ENCODE measurements at places on chromosomes 3 and 15.

GRCh38 chr3:129618186-129618820 is 11.8 kb upstream of the PLXND1 start:
- DNase-seq = no peak

DNA sequence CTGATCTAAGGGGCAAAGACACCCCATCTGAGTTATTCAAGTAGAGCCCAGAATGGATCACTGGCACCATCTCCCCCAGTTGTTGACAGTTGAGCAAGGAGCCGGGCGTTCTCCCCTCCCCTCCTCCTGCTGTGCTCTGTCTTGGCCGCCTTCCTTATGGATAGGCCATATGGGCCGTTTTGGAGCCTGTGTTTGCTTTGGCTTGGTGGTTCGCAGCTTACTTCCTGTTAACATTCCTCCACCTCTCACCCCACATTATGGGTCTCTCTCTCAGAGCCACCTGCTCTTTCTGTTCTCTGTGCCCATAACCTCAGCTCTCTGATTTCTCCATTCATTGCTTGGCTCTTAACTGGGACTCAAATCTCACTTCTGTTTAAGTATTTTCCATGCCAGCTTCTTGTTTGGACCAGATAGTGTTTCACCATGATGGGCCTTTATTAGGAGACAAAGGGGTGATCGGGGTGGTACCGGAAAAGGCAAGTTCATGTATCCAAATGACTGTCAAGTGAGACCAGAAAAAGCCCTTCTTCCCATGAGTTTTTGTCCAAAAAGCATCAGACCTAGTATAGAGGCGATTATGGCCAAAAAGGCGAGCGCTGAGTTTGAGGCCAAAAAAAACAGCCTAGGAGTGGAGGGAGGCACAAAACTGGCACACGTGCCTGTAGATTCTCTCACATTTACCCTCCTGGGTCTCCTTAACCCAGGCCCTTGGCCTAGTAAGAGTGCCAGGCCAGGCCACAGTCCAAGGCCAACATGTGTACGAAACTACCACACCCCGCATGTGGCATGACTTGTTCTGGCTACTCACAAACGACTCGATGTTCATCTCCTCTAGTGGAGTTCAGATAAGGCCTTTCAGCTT is 62.6 kb downstream of the DUT start:
- DNase-seq = no peak

DNA sequence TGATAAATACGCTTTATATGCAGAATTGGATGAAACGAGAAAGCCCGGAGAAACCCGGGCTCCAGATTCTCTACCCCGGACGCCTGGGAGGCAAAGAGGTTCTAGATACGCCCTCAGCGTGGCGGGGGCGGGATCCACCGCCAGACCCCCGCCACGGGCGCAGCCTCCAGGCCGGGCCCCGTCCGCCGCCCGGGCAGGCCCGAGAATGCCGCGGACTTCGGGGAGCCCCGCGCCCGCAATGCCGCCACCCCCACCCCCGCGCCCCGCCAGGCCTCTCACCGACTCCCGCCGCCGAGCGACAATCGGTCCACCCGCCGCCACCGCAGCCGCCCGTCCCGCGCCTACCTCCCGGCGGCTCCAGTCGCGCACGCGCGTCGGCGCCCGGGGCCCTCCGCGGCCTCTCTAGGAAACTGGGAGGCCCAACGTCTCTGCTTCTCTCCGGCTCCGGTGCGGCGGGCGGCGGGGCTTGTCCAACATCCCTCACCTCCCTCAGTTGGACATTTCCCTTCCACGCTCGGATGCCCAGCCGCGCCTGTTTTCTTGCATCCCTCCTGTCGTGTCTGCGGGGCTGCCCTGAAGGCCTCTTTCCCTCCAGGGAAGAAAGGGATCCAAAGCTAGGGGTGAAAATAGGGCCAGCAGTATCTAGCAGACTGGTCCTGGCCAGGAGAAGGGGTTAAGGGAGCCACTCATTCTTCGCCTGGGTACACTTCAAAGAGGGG is at the start of gene ZNF445:
Gene ZNF445 (minus strand): TSS at position 359 of the 719 bp plus-strand sequence. CDS start 22,121 bp downstream, outside the sequence.
- peak; percentile 86 for DNase-seq

DNA sequence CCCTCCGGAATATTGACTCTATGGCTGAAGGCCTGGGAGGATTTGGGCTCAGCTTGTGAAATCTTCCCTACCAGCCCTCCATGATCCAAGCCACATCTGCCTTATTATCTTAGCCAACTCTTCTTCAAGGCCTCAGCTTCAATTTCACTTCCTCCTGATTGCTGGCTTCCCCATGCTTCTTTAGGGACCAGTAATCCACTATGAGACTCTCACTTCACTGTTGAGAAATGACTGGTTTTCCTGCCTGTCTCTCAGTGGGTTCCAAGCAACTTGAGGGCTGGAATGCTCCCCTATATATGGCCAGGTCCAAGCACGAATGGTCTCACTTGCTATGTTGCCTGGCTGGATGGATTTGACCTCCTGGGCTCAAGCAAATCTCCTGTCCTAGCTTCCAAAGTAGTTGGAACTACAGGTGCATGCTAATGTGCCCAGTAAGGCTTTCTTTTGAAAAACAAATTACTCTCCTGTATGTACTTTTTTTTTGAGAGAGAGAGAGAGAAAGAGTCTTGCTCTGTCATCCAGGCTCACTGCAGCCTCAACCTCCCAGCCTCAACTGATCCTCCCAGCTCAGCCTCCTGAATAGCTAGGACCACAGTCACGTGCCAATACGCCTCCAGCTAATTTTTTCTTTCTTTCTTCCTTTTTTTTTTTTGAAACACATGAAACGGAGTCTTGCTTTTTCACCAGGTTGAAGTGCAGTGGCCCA is 7.9 kb upstream of the PIK3CB start:
- DNase-seq = no peak

- no peak for DNase-seq
These were observed 57.5 kb upstream of the TMCO5A start for GRCh38 chr15:37876900-37877299.

DNA sequence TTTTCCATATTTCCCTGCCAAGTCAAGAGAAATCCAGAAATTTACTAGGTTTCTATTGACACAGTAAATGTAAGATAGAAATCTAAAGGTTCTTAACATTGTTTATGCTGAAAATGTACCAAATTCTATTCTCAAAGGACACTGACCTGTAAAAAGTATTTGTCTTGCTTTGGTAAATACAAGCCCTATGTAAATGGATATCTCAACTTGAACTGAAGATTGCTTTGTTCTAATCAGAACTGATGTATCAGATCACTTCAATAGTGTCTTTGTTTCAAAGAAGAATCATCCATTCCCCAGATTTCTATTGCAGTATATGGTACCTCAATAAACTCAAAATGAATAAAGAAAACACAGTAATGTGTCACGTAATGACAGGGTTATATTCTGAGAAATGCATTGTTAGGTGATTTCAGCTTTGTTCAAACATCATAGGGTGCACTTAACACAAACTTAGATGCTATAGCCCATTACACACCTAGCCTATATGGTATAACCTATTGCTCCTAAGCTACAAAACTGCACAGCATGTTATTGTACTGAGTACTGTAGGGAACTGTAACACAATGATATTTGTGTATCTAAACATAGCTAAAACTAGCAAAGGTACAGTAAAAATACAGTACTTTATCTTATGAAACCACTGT is 143.5 kb upstream of the NECTIN3 start:
- DNase-seq = no peak

- DNase-seq = no peak
These were observed 51.2 kb upstream of the MED12L start for GRCh38 chr3:151034303-151034702.

DNA sequence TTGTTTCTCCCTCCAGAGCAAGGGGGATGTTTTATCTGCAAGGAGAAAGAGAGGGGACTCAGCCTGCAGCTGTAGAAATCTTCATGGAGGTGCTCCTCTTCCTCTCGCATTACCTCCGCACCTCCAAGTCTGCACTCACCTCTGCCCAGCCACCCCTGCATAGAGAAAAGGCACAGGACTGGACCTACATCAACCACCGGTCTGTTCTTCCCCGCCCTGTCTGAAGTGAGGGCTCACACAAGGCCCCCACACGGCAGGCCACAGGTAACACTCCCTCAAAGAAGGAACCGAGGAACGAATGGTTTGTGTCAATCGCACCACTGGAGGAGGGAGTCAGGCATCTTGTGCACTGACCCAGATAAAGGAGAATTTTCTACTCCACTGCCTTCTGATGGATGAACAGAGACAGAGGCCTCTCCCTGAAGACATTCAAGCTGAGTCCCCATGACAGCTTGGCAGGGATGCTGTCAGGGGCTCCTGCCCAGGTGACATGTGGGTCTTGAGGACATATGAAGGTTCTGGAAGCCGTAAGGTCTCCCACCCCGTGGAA is 260.3 kb downstream of the XXYLT1 start:
- no peak for DNase-seq

GRCh38 chr15:64739156-64739555 is 36.2 kb downstream of the RBPMS2 start:
- no peak for DNase-seq

- no peak for DNase-seq
These were observed 76.1 kb upstream of the DCLK3 start for GRCh38 chr3:36840453-36840921.

GRCh38 chr3:144127700-144128099 is 156.1 kb downstream of the DIPK2A start:
- no peak for DNase-seq

DNA sequence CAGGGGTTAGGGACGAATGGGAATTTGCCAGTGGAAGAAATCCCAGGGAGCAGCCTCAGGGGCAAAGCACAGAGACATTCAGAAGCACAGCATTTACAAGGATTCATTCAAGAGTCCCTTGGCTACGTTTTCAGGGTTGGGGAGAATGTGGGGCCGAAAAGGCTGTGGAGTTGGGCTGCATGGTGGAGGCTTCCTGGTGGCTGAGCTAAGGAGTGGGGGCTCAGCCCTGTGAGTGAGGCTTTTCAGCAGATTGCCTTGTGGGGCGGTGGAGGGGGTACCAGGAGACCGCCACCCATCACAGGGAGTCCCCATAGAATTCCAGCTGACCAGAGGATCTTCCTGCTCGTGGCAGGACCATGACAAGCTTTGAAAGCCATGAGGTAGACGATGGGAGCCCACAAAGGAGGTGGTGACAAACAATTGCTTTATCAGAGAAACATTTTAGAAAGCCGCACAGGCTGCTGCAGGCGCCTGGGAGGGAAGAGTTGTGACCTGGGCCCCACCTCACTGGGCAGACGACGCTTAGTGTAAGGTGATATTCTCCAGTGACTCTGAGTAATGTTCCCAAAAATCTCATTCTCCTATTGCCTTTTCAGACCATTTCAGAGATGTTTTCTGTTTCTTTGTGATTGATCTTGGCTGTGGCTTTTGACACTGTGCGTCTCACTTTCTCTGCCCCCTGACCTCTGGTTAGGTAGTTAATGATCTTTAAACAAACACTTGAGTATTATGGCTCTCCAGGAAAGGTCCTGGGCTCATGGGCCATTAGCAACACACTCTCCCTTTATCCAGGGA is 128.0 kb downstream of the DNAJB8 start:
- DNase-seq = peak; percentile 47

- DNase-seq = no peak
These were observed 128.4 kb downstream of the MCTP2 start for GRCh38 chr15:94359716-94360115.

GRCh38 chr3:111368056-111368455 is 173.9 kb upstream of the CD96 start:
- no peak for DNase-seq

DNA sequence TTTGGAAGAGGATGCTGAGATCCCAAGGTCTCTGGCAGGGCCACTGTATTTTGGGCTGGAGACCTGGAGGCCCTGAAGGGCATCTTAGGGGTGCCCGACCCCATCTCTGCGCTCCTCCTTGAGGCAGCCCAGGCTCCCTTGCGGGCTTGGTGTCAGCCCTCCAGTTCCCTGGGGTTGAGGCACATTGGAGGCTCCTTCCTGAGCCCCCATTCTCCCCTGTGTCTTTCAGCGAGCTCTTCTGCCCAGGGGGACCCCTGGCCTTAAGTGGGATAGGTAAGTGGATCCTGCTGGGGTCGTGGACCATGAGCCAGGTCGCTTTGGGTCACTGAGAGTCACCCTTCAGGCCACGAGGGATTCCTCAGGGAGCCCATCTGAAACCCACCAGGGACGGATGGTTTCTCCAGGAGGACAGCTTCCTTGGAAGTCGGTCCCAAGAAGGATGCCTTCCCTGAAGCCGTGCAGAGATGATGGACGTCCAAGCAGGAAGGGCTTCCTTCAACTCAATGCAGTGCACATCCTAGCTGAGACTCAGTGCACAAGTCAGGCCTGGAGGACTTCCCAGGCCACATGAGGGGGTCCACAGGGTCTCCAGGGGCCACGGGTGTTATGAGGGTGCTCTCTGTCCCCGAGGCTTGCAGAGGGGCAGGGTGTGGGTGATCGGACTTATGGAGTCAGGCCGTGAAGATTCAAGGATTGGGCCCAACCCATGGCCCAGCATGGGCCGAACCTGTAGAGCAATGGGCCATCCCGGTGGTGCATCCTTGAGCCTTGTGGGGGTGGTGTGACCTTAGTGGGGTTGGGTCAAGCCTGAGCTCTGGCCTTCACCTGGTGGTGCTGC is 224.3 kb downstream of the SNRPN start:
- no peak for DNase-seq

DNA sequence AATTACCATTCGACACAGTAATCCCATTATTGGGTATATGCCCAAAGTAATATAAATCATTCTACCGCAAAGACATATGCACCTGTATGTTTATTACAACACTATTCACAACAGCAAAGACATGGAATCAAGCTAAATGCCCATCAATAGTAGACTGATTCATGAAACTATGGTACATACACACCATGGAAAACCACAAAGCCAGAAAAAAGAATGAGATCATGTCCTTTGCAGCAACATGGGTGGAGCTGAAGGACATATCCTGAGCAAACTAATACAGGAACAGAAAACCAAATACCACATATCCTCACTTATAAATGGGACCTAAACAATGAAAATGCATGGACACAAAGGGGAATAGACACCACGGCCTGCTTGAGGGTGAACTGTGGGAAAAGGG is 11.1 kb upstream of the MCF2L2 start:
- no peak for DNase-seq

DNA sequence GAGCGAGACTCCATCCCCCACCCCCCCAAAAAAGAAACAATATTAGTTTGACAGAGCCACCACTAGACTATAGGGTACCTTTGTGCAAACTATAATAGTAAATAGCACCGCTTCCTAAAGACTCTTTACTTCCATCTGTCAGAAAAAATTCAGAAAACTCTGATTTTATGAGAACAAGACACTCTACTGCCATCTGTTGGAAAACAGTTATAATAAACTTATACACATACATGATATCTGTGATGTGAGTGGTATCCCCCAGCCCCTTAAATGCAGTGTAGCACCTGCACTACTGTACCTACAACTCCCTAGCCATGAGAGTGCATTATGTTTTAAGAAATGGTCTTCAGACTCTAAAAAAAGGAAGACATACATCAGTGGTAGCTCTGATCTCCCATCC is 47.1 kb upstream of the CTDSPL start:
- no peak for DNase-seq

- DNase-seq = no peak
These were observed 32.4 kb downstream of the ACAN start for GRCh38 chr15:88835646-88836045.

- DNase-seq = no peak
These were observed 184.4 kb downstream of the PEX5L start for GRCh38 chr3:179852142-179852905.

- DNase-seq = no peak
These were observed 77.1 kb upstream of the CACNA2D3 start for GRCh38 chr3:54045061-54045815.

GRCh38 chr15:69013726-69014406 is 629 bp upstream of the NOX5 start:
- no peak for DNase-seq
